ENCODE measurements at places on chromosomes 5 and 9. TPM values are rescaled to one million over a fixed set of nuclear protein-coding genes. Genes with fewer than 3 reads are reported as not detected.
A peak's percentile ranks its signal among the peaks of the same experiment; 100 is the strongest.

LHX2 gene
- total RNA-seq, result 0.20 TPM

KCTD16 gene
- total RNA-seq, result 0.29 TPM

PRELID1 gene
- total RNA-seq, result 164 TPM

CDC20B gene
- 0.13 TPM for total RNA-seq

NFIB gene
- 5.3 TPM for total RNA-seq

PRDM12 gene
- total RNA-seq, result not detected

ST8SIA4 gene
- 49.4 TPM for total RNA-seq

CDH9 gene
- not detected for total RNA-seq

DNA sequence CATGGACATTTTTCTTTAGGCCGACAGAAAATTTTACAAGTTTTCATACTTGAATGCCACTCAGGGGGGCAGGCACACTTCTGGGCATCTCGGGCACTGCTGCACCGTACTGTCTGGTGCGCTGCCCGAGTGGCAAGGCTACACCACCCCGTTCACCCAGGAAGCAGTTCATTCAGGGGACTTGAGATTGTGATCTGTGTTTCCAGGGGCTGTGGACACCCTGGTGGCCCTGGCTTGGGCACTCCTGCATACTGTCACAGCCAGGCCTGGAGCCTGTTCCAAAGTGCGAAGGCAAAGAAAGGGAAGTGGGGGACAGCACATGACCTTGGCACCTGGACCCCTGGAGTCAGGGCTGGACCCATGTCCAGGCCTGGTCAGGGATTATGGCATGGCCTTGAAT lies 197.6 kb downstream of the PAX5 start:
- H3K4me3 ChIP-seq, result no peak overlapping the region
- H3K27ac ChIP-seq, result no peak overlapping the region
- no peaks in the 10 kb centered on the region for H3K36me3 ChIP-seq

DNA sequence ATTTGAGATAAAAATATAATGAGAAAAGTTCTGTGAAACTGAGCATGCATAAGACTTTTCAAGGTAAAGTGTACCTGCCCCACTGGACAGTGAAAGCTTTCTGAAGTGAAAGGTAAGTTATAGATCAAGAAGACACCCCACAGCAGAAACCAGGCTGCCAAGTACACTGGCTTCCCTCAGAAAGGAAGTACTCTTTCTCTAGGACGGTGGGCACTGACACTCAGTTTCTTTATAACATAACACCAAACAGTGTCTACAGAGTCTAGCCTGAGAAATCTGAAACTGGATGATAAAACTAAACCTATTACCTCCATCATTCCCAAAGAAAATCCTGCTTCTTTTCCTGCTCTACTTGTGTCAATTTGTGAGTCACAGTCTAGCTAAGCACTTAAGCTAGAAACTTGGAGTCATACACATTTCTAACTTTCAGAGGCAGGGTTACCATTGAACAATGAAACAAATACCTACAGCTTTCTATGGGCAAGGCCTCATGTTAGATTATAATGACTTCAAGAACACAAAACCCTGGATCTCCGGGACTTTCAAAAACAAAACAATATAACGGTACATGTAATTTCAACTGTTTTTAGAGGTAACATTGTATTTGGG lies 136.7 kb downstream of the CPLANE1 start:
- peaks cover 76% of the 10 kb centered on the region for H3K36me3 ChIP-seq
- no peak overlapping the region for H3K27ac ChIP-seq
- no peaks in the 10 kb centered on the region for H3K27me3 ChIP-seq
- DNase-seq, result no peak

DNA sequence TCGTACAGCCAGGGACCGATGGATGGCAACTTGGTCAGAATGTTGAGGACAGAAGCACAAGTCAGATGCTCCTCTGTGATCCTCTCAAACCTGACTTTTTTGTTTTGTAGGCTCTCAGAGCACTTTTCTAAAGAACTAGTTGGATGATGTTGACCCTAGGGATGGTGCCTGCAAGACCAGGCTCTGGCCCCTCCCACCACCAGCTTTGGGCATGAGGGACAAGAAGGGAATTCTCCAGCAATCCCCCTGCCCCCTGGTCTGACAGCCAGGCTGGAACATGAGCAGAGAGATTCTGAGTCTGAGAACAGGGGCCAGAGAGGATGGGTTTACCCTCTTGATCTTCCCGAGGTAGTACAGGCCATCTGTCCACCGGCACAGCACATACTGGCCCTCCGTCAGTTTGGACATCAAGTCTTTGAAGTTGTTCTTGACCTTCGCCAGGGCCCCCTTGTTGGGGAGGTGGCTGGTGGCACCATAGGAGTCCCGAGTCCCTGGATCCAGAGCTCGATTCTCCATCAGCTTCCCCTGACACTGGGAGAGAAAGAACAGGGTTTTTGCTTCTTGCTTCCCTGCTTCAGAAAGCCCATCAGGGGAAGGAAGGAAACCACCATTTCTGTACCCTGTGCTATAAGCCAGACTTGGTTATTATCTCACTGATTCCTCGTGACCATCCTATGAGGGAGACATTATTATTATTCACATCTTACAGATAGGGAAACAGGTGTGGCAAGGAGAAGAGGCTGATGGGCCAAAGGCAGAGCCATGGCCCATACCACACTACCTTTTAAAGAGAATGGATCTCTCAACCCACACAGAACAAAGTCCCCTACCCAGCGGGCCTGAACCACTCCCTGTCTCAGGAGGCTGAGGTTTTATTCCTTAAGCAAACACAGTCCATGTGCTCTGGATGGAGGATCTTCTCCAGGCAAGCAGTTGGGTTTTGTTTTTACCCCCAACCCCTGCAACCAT lies 2.5 kb downstream of the PHF19 start:
- no peak overlapping the region for H3K4me3 ChIP-seq
- H3K27me3 ChIP-seq, result peaks cover 13% of the 10 kb centered on the region
- peaks cover 8% of the 10 kb centered on the region for H3K4me1 ChIP-seq
- peaks cover 11% of the 10 kb centered on the region for H3K36me3 ChIP-seq

- H3K4me3 ChIP-seq, result no peak overlapping the region
- no peak overlapping the region for H3K27ac ChIP-seq
- DNase-seq, result no peak
- H3K27me3 ChIP-seq, result no peaks in the 10 kb centered on the region
- peaks cover 16% of the 10 kb centered on the region for H3K36me3 ChIP-seq
- H3K4me1 ChIP-seq, result no peaks in the 10 kb centered on the region
Measured at GRCh38 chr5:37391591-37391990, 12.5 kb downstream of the WDR70 start.

- no peaks in the 10 kb centered on the region for H3K36me3 ChIP-seq
- no peak for DNase-seq
- H3K27me3 ChIP-seq, result peaks cover 3% of the 10 kb centered on the region
Measured at GRCh38 chr5:173211284-173211683, 23.7 kb downstream of the NKX2-5 start.

GRCh38 chr9:19975499-19975898 lies 186.7 kb upstream of the SLC24A2 start:
- no peak overlapping the region for H3K4me3 ChIP-seq
- no peak for DNase-seq
- H3K27ac ChIP-seq, result no peak overlapping the region

DNA sequence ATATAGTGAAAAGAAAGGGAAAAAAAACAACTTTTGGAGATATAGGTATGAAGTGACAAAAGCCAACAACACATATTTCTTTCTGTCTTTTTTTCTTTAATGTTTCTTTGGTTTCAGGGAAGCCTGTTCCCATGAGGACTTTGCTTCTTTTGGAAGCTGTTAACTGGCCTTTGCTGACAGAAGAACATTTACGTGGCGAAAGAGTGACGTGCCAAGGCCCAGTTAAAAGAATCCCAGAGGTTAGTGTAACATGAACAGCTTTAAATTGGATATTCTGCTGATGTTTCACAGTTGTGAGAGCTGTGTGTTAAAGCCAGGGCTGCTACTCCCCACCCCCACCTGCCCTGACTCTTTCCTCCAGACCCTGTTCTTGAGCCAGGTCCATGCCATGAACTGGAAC lies 275.9 kb downstream of the CRB2 start:
- no peaks in the 10 kb centered on the region for H3K27me3 ChIP-seq
- no peak overlapping the region for H3K27ac ChIP-seq
- no peaks in the 10 kb centered on the region for H3K36me3 ChIP-seq
- no peak overlapping the region for H3K4me3 ChIP-seq
- no peak for DNase-seq

GRCh38 chr5:66814146-66814991 lies 218.2 kb downstream of the MAST4 start:
- H3K27ac ChIP-seq, result no peak overlapping the region
- no peak overlapping the region for H3K4me3 ChIP-seq
- H3K36me3 ChIP-seq, result no peaks in the 10 kb centered on the region

- H3K4me1 ChIP-seq, result peaks cover 9% of the 10 kb centered on the region
- H3K27me3 ChIP-seq, result no peaks in the 10 kb centered on the region
- H3K36me3 ChIP-seq, result no peaks in the 10 kb centered on the region
- peak; percentile 57 for DNase-seq
Measured at GRCh38 chr5:149961957-149962409, 1.4 kb downstream of the SLC26A2 start.

DNA sequence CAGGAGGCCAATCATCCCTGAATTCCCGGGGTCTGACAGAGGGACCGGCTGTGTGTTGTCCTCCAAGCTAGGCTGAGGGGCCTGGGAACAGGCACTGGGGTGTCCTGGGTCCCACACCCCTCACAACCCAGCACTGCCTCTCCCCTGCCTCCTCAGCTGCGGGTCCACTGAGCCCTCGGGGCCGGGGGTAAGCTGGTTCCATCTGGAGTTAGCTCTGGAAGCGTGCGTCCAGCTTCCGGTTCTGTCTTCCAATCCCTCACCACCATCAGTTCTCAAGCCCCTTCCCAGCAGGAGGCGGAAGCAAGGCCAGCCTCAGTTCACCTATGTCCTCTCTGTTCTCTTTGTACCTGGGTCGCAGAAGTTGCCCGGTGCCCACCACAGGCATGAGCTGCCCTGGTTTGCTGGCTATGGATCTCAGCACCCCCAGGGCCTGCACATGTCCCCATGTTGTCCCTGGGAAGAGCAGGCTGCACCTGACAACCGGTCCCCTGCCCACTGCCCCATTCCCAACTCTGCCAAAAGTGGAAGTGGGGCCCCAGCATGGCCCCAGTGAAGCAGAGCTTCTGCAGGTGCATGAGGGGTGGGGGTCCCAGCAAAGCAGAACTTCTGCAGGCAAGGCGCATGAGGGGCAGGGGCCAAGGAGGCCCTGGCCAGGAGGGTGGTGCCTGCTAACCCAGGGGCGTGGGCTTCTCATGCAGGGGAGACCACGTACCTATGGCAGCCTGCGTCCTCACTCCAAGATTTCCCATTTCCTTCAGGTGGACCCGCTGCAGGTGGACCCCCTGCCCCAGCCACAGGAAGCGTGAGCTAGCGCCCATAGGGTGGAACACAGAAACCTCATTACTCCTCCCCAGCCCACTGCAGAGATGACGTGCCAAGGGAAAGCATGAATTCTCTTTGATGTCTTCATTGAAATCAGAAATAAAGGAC lies 111.9 kb downstream of the ZNF354C start:
- peaks cover 7% of the 10 kb centered on the region for H3K27me3 ChIP-seq
- DNase-seq, result no peak
- no peaks in the 10 kb centered on the region for H3K4me1 ChIP-seq
- no peak overlapping the region for H3K4me3 ChIP-seq

DNA sequence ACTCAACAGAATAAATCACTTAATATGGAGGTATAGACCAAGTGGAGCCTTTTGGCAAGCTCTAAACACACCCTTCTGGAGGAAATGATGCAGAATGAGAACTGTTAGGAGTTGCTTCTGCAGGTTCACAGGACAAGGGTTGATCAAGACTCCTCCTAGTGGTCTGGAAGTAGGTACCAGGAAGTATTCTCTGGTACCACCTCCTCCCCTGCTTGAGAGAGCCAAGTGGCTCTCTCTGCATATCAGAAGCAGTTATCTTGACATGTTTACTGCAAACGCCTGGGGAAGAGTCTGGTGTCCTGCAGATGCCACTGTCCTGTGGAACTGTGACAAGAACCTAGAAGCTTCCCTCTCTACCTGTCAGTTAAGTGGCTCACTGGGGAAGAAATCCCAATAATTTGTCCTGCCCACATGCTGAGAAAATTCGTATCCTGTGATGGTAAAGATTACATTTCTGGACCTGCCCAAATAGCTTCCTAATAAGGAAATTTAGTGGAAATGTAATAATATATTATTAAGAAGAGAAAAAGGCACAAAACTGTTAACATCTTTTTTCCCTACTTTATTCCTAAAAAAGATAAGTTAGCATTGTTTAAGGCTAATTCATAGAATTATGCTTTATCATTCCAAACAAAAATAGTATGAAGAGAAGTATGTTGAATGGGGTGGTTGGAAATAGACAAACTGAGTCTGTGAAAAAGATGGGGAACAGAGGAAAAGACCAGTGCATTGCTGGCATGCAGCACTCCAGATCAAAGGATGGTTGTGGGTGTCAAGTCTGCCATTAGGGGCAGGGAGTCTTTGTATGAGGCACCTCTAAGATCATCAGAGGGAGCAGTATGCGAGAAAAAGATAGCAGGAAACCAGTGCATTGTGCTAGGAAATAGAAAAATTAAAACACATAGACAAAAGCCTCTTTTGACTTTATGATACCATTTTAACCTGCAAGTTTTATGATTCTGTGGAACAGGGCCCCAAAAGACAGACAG lies 118.8 kb downstream of the CDC42SE2 start:
- DNase-seq, result peak; percentile 74
- H3K4me1 ChIP-seq, result peaks cover 3% of the 10 kb centered on the region
- H3K36me3 ChIP-seq, result peaks cover 5% of the 10 kb centered on the region
- no peak overlapping the region for H3K27ac ChIP-seq

DNA sequence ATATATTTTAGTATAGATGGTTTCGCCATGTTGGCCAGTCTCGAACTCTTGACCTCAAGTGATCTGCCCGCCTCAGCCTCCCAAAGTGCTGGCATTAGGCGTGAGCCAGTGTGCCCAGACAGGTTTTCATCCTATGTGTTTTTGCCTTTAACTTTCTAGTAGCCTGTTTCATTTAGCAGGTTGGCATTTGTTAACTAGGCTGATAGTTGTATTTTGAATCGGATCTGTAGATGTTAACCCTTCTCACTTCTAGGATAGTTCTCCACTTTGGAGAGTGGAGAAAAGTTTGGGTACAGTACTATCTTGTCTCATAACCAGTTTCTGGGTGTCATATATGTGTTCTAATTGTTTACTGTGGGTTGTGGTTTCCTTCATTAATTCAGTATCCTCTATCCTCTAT lies 7.3 kb upstream of the FGF18 start:
- DNase-seq, result no peak
- H3K4me1 ChIP-seq, result peaks cover 4% of the 10 kb centered on the region
- H3K27ac ChIP-seq, result no peak overlapping the region
- no peaks in the 10 kb centered on the region for H3K27me3 ChIP-seq
- peaks cover 73% of the 10 kb centered on the region for H3K36me3 ChIP-seq
- H3K4me3 ChIP-seq, result no peak overlapping the region

DNA sequence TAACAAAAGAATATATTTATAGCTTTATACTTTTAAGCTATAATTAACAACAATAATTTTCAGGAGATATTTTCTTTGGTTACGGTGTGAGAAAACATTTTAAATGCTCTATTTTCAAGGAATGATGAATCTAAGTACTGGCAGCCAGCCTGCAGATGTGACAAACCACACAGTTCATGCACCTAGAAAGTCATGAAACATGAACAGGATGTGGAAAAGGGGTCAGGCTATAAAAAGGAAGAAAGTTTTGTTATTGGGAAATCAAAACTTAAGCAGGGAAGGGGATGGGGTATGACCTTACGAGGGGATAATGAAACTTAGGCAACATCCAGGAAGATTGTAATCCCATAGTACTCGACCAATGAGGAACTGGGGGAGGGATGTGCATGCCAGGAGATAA lies 508.7 kb upstream of the GRAMD2B start:
- no peaks in the 10 kb centered on the region for H3K27me3 ChIP-seq
- no peak overlapping the region for H3K27ac ChIP-seq
- H3K4me1 ChIP-seq, result no peaks in the 10 kb centered on the region
- no peak overlapping the region for H3K4me3 ChIP-seq

All from endodermal cell (in vitro differentiated cells).